ENCODE measurements at places on chromosomes 3 and 15. TPM values are rescaled to one million over a fixed set of nuclear protein-coding genes. Genes with fewer than 3 reads are reported as not detected.

GRCh38 chr15:89307791-89308190 lies 26.8 kb downstream of the POLG start:
- no peak for DNase-seq

GRCh38 chr15:62895139-62895866 lies 147.2 kb upstream of the TPM1 start:
- no peak for DNase-seq

- no peak for DNase-seq
Observed at GRCh38 chr3:15023719-15024118, 41.4 kb downstream of the MRPS25 start.

DNA sequence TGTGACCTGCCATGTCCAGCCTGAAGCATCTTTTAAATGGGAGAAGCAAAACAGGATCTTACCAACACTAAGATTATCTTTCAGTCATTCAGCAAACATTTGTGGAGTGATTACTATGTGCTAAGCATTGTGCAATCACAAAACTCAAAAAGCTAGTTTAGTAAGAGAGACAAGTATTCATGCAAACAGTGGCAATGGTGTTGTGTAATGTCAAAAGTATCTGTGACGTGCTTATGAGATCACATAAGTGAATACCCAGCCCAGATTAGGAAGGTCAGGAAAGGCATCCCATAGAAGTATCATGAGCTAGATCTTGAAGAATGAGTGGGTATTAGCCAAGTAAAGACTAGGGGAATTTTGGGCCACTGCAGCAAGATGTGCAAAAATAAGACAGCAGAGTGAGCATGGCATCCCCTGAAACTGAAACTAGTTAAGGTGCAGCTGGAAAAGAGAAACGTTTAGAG lies 32.1 kb downstream of the SEC62 start:
- no peak for DNase-seq

GRCh38 chr3:31369637-31370379 lies 162.9 kb upstream of the STT3B start:
- no peak for DNase-seq

DNA sequence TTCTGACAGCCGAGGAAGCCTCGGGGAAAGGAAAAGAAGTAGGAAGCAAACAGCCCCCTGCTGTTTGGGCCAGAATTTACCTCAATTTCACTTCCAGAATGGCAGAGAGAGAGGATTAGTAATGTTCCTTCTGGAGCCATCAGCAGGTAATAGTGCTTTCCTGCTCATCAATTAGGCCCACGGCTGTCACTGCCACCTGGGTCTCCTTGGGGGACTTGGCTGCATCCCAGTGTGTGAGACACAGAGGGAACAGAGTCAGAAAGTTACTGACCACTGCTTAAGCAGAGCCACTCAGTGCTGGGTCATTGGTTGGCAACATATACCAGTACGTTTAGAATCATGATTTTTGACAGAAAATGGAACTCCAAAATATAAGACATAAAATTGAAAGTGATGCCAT lies 397.0 kb downstream of the EPHA3 start:
- no peak for DNase-seq

DNA sequence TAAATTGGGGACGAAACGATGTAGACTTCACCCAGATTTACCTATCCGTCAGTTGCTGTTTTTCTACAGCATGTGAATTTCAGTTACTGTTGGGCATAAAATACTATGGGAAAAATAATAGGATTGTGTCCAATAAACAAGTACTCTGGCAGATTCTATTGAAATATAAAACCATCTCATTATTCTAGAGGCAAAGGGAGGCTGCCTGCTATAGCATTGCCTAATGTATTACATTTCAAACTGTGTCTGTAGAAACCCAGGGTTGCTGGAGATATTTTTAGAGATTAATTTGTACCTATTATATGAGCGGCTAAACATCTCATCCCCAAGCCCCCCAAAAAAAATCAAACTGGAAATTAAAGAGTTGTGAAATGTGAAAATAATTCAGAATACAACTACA lies 159.6 kb upstream of the IL12A start:
- no peak for DNase-seq

Gene DUOX1
- not detected for total RNA-seq

DNA sequence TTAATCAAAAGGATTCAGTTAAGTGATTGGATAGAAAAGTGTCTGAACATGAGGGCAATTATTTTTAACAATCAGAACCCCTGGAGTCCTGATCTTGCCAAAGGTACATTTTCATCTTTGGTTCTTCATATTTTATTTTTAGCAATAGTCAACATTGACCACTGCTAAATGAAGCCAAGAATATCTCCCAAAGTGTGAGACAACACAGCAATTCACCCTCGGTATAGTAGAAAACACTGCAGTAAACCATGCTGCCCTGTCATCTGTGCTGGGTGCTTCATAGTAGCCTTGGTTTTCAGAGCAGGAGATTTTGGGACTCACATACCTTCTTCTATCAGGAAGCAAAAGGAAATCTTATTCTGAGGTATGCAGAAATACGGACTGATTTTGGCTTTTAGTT lies 47.2 kb upstream of the PARL start:
- DNase-seq: no peak

Gene DPPA2
- total RNA-seq: 1.1 TPM

GRCh38 chr15:85587707-85588411 lies 206.9 kb downstream of the KLHL25 start:
- DNase-seq: no peak

DNA sequence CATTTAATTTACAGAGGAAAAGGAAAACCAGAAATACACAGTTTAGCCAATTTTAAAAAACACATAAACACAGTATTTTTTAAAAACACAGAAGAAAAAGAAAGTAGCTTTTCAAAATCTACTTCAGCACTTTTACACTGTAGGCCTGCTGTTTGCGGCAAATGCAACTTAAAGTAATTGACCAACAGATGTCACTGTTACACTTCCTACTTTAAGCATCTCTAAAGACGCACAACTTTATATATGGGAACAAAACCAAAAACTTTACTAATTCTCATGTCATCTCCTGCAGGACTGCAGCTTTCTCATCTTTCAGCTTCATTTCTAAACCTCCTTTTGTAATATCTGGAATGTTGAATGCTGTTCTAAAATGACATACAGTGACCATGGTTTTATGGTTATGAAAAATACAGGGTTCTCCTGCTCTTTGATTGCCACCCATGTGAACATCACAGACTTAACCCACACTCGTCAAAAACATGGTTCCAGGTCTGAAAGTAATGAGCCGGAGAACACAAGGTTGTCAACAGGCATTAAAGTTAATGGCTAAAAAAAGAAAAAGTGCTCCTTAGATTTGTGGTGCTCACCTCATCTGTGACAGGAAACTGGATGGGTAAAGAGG lies 107.9 kb downstream of the FMN1 start:
- DNase-seq: no peak
